ENCODE measurements at places on chromosomes 16 and 17.

GRCh38 chr17:75181608-75182318, 996 bp downstream of the SUMO2 start:
- no peak for DNase-seq

DNA sequence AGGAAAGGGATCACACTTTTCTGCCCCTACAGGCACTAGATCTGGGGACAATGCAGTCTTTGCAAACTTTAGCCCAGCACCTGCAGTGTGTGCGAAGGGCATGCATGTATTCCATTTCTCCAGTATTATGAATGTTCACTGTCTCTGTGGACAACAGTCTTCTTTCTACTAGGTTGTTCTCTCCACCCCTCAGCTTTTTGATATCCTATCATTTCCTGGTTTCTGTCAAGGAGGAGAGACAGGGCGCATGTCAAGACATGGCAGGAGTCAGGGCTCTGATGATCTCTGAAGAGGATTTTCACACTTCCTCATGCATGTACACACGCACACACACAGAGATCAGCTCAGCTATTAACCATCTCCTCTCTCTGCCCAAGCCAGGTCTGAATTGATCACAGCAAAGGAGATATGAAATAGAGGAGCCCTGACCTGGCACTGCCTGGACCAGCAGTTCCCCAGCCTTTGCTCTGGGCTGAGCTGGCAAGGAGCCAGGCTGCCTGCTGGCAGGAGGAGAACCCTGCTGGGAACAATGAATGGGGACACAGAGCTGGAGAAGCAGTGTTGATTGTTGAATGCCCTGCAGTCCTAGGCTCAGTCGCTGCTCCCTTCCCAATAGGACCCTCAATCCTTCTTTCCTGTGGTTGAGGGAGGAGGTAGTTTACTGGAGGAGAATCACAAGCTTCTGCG, 2.6 kb downstream of the GPR179 start:
- DNase-seq: peak; percentile 32

DNA sequence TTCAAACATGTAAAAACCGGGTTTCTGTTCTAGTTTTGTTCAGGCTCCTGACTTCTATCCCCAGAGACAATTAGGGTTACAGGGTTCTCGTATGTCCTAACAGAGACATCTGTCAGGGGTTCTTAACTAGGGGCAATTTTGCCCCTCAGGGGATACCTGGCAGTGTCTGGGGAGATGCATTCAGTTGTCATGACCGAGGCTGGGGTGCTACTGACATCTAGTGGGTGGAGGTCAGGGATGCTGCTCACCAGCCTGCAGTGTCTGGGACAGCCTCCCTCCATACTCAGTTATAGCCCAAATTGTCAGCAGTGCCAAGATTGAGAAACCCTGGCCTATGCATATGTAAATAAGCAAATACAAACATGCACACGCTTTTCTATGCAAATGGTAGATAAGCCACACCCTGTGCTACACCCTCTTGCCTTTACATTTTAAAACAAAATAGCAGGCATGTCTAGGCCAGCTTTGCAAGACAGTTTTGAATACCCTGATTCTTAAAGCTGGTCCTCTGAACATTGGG, 37.4 kb downstream of the CLEC16A start:
- DNase-seq: peak; percentile 98

- no peak for DNase-seq
Measured at GRCh38 chr16:67966549-67967182, 1.8 kb downstream of the SLC12A4 start.

DNA sequence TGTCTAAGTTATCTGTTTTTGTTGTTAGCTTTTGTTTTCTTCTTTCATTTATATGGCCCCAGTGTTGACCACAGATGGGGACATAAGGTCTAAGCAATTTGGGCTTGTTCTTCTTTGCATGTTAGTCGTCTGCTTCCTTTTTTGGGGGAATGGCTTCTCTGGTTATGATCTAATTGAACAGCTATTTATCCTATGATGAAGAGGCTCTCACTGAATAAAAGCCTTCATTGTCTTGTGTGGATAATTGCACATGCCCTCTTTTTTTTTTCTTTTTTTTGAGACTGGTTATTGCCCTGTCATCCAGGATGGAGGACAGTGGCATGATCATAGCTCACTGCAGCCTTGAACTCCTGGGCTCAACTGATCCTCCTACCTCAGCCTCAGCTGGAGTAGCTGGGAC, 13.7 kb downstream of the SMARCE1 start:
- DNase-seq: no peak

DNA sequence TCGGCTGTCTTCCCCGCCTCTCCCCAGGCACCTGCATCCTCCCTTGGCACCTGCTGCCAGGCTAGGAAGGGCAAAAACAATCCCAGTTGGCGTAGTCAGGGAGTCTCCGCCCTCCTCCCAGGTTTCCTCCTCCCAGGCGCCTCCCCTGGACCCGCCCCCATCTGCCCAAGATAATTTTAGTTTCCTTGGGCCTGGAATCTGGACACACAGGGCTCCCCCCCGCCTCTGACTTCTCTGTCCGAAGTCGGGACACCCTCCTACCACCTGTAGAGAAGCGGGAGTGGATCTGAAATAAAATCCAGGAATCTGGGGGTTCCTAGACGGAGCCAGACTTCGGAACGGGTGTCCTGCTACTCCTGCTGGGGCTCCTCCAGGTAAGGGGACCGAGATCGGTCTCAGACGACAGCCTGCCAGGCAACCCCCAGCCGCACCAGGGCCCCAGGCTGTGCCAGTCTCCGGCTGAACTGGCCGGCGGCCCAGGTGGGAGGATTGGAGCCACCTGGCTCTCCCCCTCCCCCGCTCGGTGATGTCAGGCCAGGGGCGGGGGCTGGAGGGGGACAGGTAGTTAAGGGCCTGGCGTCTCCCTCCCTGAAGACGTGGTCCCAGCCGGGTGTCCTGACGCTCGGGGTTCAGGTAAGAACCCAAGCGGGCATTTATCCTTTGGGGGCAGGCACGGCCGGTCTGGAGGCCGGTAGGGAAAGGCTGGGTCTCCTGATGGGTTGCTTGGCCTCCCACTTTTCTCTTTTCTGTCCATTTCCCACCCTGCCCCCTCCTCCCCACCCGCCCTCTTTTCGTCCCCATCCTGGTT, at the start of gene GRB7:
TSS of gene GRB7 (plus strand) at position 179 of the 808 bp plus-strand sequence. CDS start 4,364 bp downstream, outside the sequence.
- DNase-seq: peak; percentile 78

DNA sequence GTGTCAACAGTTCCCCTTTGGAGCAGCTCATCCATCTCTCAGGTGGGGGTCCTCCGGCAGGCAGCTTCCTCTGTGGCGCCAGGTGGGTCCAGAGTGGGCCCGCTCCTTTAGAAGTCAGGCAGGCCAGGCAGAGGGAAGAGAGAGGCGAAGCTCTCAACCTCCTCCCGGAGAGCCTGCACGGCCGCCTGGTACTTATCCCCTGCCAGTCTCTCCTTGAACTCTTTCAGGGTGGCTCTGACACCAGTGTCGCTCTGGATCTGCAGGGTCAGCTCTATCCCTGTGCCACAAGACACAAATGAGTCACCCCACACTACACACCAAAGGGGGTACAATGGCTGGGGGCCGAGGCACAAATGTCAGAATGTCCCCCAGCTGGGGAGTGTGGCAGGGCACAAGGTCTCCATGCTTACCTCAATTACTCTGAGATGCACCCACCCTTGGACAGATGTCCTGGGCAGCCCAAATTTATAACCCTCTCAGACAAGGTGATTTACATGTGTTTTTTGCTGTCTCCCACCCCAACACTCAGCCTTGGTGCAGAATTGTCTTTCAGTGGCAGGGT, 13.6 kb downstream of the SMCR8 start:
- no peak for DNase-seq

GRCh38 chr16:79154086-79154485, 446.5 kb downstream of the MAF start:
- no peak for DNase-seq

GRCh38 chr16:12612598-12613101, 191.0 kb downstream of the CPPED1 start:
- DNase-seq: no peak

- DNase-seq: no peak
Measured at GRCh38 chr17:4956493-4957061, 5.7 kb downstream of the ENO3 start.

DNA sequence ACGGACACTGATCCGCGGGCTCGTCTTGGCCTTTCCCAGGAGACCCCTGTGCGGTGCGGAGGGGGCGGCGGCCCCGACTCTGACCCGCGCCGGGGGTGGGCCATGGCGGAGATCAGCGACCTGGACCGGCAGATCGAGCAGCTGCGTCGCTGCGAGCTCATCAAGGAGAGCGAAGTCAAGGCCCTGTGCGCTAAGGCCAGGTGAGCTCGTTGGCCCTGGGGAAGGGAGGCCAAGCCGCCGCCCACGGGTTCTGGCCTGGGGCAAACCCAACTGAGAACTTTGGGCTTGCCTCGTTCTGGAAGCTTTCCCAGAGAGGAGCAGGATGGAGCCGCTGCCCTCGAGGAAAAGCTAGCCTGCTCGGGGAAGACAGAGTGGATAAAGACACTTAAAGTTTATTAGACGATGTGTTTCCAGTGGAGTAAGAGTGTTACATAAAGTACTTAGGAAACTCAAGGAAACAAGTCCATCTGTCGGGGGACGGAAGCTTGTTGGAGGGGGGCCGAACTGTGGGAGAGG, 540 bp downstream of the PPP4C start:
- DNase-seq: no peak

GRCh38 chr17:67620636-67621035, 97.1 kb upstream of the NOL11 start:
- no peak for DNase-seq

- DNase-seq: no peak
Measured at GRCh38 chr17:2237521-2237921, 66.1 kb downstream of the SMG6 start.

- DNase-seq: no peak
Measured at GRCh38 chr17:2386400-2387085, 14.3 kb downstream of the MNT start.

DNA sequence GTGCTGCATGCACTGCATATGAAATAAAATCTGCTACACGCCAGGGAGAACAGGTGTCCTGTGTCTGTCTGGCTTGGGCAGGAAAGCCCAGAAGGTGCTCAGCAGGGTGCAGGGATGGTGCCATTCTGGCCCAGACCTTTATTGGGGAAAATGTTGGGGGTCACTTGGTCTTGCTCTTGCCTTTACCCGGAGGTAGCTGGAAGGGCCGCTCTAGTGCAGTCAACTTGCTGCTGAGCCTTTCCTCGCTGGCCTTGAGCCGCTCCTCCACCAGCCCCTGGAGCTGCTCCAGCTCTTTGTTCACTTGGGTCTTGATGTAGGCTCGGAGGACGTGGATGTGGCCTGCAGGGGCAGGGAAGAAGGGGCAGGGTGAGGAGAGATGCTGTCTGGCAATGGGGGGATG, 4.5 kb downstream of the CFAP119 start:
- DNase-seq: no peak

- no peak for DNase-seq
Measured at GRCh38 chr16:20051147-20051546, 22.5 kb downstream of the GPR139 start.

- peak; percentile 68 for DNase-seq
Measured at GRCh38 chr17:33981711-33982601, 273.1 kb upstream of the CCL2 start.

DNA sequence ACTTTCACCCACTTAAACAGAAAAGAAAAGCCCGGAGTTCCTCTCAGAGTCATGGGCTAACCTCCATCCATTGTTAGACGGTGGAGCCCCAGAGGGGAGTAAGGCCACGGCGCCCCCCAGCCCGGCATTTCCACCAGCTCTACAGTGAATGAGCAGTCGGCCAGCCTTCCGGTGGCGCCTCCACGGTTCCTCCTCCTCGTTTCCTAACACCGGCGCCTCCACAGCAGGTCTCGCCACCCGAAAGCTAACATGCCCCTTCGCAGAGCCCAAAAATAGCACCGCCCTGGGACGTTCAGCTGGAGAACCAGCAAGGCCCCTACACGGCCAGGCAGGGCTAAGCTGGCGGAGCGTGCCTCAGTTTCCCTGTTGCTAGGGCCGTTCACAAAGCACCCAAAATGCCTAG, 858 bp downstream of the MMD start:
- DNase-seq: no peak

DNA sequence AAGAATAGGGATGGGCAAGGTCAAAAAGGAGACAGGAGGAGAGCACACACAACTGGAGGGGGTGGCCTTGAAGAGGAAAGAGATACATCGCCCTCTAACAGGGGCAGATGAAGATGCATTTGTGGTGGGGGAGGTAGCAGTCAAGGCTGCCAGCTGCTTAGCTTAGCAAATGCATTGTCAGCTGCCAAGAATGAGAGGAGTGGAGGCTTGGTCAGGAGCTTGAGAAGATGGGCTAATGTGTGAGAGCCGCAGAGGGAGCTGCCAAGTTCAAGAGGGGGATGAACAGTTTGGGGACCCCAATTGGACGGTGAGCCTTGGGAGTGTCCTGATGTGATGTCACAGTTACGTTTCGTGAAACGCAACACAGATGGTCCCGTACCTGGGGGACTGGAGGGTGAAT, 28.9 kb upstream of the GNA13 start:
- no peak for DNase-seq

GRCh38 chr17:61475726-61476125, 23.5 kb downstream of the TBX4 start:
- no peak for DNase-seq

DNA sequence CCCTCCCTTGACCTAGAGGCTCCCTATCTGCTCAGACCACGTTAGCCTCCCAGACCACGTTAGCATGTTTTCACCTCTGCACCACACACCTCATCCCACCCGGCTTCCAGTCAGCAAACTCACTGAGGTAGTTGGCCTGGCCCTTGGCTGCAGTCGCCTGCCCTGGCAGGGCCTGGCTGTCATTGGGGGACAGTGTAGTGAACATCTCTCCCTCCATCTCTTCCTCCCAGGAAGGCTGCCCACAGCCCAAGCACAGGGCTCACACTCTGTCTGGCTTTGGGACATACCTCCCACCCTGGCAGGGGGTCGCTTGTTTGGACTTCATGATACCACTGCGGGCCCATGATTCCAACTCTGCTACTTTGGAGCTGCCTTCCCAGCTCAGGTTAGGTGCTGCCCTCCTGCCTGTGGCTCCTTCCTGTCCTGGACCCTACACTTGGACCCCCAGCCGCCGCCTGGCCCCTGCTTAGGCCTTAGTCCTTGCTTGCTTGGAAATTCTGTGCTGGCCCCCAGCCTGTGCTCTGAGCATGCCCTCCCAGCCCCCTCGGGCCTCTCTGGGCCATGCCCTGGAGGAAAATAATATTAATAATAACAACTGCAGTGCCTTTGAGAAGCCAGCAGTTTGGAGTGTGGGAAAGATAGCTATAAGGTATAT, 167.7 kb downstream of the COPRS start:
- DNase-seq: no peak

GRCh38 chr16:86219655-86220445, 290.5 kb upstream of the FOXF1 start:
- DNase-seq: no peak

- DNase-seq: peak; percentile 23
Measured at GRCh38 chr17:81457917-81458555, 54.6 kb downstream of the ACTG1 start.

GRCh38 chr16:8816967-8817655, 19.5 kb downstream of the PMM2 start:
- DNase-seq: no peak

GRCh38 chr16:72242757-72243156, 70.8 kb upstream of the PMFBP1 start:
- peak; percentile 20 for DNase-seq

- no peak for DNase-seq
Measured at GRCh38 chr17:14552306-14552705, 251.4 kb downstream of the HS3ST3B1 start.

GRCh38 chr17:2683912-2684311, 27.7 kb downstream of the CLUH start:
- DNase-seq: no peak

- DNase-seq: no peak
Measured at GRCh38 chr16:28063591-28064061, at the start of gene GSG1L. Gene GSG1L (minus strand): TSS chr16:28063714. CDS start chr16:28063424, 290 bp downstream.
